ENCODE measurements at places on chromosomes 16 and 17. TPM values are rescaled to one million over a fixed set of nuclear protein-coding genes. Genes with fewer than 3 reads are reported as not detected.

DNA sequence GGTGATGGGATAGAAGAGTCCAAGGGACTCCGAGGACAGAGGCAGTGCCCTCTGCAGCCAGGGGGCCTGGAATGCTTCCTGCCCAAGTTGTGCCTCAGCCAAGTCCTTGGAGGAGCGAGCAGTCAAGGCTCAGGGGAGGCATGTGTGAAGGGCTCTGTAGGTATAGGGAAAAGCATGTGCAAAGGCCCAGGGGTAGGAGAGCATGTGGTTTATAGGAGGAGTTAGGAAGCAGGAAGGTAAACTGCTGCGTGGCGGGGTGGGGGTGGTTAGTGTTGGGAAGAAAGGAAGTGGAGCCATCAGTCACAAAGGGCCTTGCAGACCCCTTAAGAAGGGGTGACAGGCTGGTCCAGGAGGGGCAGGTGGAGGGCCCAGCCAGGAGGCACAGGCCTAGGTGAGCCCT, 7.2 kb downstream of the POLR3E start:
- H3K36me3 ChIP-seq, result peaks cover 73% of the 10 kb centered on the region
- DNase-seq, result no peak
- no peaks in the 10 kb centered on the region for H3K27me3 ChIP-seq
- no peak overlapping the region for H3K4me3 ChIP-seq
- peaks cover 14% of the 10 kb centered on the region for H3K4me1 ChIP-seq

Gene SOX8
- 0.15 TPM for total RNA-seq

Gene C17orf58
- 7.4 TPM for total RNA-seq

- H3K36me3 ChIP-seq, result no peaks in the 10 kb centered on the region
- H3K27me3 ChIP-seq, result no peaks in the 10 kb centered on the region
- peak overlapping the region; percentile 56 for H3K4me3 ChIP-seq
- peak overlapping the region; percentile 24 for H3K27ac ChIP-seq
- peak; percentile 87 for DNase-seq
Measured at GRCh38 chr17:386141-386876, 33.7 kb upstream of the RPH3AL start.
